ENCODE measurements at places on chromosomes 5 and 9. TPM values are rescaled to one million over a fixed set of nuclear protein-coding genes. Genes with fewer than 3 reads are reported as not detected.

CCDC152 gene
- 0.97 TPM for total RNA-seq

C9 gene
- total RNA-seq = not detected

ADAMTSL1 gene
- 10.0 TPM for total RNA-seq

PCDH12 gene
- total RNA-seq = under 0.01 TPM

CTXN3 gene
- not detected for total RNA-seq

PCDHGB7 gene
- total RNA-seq = 11.2 TPM

SLC23A1 gene
- total RNA-seq = not detected

RALGPS1 gene
- 1.6 TPM for total RNA-seq

UGT3A1 gene
- not detected for total RNA-seq

FBXW11 gene
- total RNA-seq = 112 TPM

FOXD4L3 gene
- not detected for total RNA-seq

DAB2 gene
- 332 TPM for total RNA-seq

DRD1 gene
- total RNA-seq = under 0.01 TPM
